ENCODE measurements at places on chromosomes 3 and 15. TPM values are rescaled to one million over a fixed set of nuclear protein-coding genes. Genes with fewer than 3 reads are reported as not detected.

DNA sequence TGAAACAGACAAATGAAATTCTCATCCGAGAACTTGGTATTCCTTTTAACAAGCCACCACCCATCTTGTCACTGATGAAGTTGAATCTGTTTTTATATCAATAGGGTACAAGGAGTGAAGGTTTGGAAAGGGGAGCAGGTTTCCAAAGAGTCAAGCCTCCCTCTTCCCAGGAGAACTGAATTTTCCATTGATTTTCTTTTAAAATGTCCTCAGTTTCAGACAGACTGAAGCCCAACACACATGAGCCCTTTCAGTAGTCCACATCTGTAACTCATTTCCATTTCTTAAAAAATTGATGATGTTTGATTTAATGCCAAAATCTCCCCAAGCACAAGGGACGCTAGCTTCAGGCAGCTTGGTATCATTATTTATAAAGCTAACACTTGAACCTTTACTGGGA lies 187.7 kb downstream of the FOXB1 start:
- DNase-seq: no peak

DNA sequence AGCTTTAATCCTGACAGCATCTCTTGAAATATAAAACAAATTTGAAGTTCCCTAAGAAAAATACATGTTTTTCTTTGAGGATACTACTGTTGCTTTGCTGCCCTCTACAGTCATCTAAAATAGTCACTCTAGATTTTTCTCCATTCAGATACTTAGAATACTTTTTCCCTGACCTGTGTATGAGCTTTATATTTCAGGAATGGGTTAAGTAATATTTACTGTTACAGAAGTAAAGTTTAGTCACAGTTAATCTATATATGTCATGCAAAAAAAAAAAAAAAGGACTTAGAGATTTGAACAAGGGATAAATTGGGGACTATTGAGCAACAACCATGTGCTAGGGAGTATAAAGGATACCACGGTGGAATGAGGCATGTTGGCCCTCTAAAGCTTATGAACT lies 8.8 kb downstream of the NECTIN3 start:
- peak; percentile 0 for DNase-seq

DNA sequence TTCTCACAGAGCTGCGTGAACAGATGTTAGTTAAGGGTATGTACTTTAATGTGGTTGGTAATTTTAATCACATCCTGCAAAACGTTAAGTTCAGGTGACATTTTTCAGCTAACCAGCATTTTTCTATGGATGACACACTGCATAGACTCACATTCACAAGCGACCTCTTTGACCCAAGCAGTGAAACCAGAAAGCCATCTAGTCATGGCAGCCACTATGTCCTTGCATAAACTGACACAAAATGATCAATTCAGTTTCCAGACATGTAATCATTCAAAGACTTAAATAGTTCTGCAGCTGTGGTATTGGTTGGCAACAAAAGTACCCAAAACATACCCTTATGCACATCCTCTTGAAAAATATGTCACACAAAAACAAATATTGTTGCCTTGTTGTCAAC lies 7.4 kb upstream of the CAPN7 start:
- DNase-seq: no peak

The PPP1R2 gene
- 91.9 TPM for total RNA-seq

GRCh38 chr15:41936649-41937567 lies 35.4 kb downstream of the EHD4 start:
- no peak for DNase-seq

DNA sequence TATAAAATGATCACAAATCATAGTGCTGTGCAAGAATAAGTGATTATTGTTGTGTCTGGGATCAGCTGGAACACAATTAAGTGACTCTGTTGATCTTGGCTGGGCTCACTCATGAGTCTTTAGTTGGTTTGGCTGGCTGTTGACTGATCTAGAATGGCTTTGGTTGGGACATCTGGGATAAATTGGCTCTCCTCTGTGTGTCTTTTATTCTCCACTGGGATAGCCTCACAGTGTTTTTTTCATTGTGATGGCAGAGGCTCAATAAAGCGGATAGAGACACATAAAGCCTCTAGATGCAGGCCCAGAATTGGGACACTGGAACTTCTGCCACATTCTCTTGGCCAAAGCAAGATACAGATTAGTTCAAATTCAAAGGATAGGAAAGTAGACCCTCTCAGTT lies 735.6 kb downstream of the PDCD6IP start:
- no peak for DNase-seq
